ENCODE measurements at places on chromosomes 3 and 15. TPM values are rescaled to one million over a fixed set of nuclear protein-coding genes. Genes with fewer than 3 reads are reported as not detected.

DNA sequence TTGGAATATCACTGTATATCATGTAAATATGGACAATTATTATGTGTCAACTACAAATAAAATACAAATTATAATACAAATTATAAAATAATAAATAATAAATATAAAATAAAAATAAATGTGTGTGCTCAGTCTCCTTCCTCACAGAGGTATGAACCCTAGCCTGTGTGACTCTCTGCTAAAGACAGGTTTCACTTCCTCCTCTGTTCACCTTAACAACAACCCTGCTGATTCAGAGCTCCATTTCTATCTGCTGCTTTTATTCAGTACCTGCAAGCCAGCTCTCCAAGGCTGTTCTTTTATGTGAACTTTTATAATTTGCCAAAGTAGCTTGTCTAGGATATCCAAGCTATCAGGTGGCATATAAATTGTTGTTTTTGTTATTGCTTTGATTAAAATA lies 610.7 kb upstream of the GRM7 start:
- no peak overlapping the region for H3K27ac ChIP-seq
- H3K4me1 ChIP-seq: no peaks in the 10 kb centered on the region
- H3K27me3 ChIP-seq: no peaks in the 10 kb centered on the region
- DNase-seq: no peak
- H3K36me3 ChIP-seq: no peaks in the 10 kb centered on the region
- H3K4me3 ChIP-seq: no peak overlapping the region

GRCh38 chr3:74639681-74640080 lies 25.2 kb upstream of the CNTN3 start:
- H3K36me3 ChIP-seq: no peaks in the 10 kb centered on the region
- no peaks in the 10 kb centered on the region for H3K27me3 ChIP-seq
- no peak overlapping the region for H3K27ac ChIP-seq
- H3K4me1 ChIP-seq: no peaks in the 10 kb centered on the region
- H3K4me3 ChIP-seq: no peak overlapping the region

DNA sequence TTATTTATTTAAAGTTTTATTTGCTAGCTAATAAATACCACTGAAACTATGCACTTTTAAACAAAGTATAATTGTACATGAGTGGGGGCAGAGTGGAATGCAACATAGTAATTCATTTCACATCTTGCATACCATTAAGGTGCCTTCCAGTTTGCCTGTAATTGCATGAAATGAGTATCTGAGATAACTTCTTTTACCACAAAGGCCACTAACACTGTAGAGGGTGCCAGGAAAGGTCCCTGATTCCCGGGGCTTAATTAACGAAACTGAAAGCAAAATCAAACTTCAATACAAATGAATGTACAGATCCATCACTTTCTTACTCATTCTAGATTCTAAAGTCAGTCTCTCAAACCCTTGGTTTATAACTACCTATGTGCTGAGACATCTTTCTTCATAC lies 2.1 kb downstream of the CD47 start:
- peak overlapping the region; percentile 71 for H3K27ac ChIP-seq
- peak; percentile 61 for DNase-seq
- peaks cover 21% of the 10 kb centered on the region for H3K36me3 ChIP-seq
- no peaks in the 10 kb centered on the region for H3K27me3 ChIP-seq
- H3K4me1 ChIP-seq: peaks cover 24% of the 10 kb centered on the region

DNA sequence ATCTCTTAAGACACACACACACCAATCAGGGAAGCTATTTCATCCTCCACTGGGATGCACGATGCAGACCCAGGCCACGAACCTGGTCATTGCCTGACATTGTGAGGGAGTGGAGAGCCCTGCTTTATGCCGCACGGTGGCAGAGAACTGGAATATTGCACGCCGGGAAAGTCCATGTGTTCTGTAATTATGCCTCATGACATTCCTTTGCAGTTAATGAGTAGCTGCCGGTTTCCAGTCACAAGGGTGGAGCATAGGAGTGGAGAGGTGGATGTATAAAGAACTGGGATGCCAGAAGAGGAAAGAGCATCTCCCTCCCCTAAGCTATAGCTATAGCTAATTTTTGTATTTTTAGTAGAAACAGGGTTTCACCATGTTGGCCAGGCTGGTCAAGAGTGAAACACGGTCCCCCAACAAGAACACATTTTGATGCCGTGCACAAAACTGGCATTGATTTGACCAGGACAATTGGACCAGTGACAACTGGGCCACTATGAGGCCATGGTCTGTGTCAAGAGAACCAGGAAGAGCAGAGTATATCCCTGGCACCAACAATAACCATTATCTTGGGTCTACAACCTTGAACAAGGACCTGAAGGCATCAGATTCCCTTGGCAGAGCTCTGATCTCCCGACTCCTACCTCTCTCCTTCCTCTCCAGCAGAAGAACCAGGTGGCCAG lies 51.4 kb downstream of the SH3BP5 start:
- DNase-seq: no peak
- H3K4me3 ChIP-seq: no peak overlapping the region
- no peaks in the 10 kb centered on the region for H3K27me3 ChIP-seq
- H3K36me3 ChIP-seq: peaks cover 7% of the 10 kb centered on the region
- H3K27ac ChIP-seq: peak overlapping the region; percentile 44

DNA sequence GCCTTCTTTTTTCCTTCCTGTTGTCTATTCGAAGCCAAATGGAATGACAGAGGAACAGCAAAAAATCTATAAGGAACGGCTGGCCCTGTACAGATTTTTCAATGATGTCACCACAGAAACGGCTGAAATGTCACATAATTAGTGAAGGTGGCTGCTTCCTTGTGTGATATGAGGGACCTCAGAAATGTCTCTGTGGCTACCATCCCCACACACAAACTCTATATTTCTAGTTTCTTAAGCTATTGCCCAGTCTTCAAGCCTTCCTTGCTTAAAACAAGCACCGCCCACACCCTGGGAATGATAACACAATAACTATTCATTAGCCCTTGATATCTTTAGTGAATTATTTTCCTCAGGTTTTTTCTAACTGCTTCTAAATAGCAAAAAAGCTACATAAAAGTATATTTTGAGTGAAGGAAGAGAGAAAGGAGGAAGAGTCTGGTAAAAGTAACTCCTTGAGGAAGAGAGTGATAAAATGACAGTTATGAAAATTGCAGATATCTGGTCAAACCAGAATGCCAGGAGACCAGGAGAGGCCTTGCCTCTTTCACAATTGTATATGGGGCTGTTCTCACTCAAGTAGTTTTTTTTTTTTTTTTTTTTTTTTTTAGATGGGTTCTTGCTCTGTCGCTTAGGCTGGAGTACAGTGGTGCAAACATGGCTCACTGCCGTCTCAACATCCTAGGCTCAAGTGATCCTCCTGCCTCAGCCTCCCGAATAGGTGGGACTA lies 38.7 kb downstream of the FMN1 start:
- DNase-seq: no peak
- H3K36me3 ChIP-seq: no peaks in the 10 kb centered on the region
- no peak overlapping the region for H3K4me3 ChIP-seq
- H3K27me3 ChIP-seq: peaks cover 2% of the 10 kb centered on the region

NANOGP8 gene
- total RNA-seq: not detected

DNA sequence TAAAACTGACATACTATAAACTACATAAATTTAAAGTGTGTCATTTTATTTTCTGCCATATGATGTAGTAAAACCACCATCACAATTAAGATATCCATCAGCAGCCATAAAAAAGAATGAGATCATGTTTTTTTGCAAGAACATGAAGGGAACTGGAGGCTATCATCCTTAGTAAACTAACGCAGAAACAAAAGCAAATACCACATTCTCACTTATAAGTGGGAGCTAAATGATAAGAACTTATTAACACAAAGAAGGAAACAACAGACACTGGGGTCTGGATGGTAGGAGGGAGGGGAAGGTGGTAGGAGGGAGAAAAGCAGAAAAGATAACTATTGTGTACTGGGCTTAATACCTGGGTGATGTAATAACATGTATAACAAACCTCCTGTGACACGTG lies 24.6 kb downstream of the CCDC14 start:
- H3K4me1 ChIP-seq: no peaks in the 10 kb centered on the region
- no peak overlapping the region for H3K27ac ChIP-seq
- H3K4me3 ChIP-seq: no peak overlapping the region
- no peaks in the 10 kb centered on the region for H3K27me3 ChIP-seq

DNA sequence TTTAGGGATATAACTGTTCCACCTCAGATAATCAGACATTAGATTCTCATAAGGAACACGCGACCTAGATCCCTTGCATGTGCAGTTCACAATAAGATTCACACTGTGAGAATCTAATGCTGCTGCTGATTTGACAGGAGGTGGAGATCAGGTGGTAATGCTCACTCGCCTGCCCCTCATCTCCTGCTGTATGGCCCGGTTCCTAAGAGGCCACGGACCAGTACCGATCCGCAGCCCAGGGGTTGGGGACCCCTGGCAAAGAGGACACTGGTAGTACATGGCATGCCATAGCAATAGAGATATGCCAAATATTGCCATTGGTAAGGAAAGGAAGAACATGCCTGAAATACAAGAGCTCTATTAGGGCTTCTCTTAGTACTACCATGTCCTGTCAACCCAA lies 59.7 kb downstream of the LSM3 start:
- DNase-seq: no peak
- peaks cover 12% of the 10 kb centered on the region for H3K27me3 ChIP-seq
- peaks cover 2% of the 10 kb centered on the region for H3K4me1 ChIP-seq
- no peak overlapping the region for H3K27ac ChIP-seq
- no peak overlapping the region for H3K4me3 ChIP-seq
- H3K36me3 ChIP-seq: peaks cover 3% of the 10 kb centered on the region

KY gene
- not detected for total RNA-seq
